Stimulated activated effector memory CD8-positive, alpha-beta T cell treated with anti-CD3 and anti-CD28 coated beads, Interleukin-12 subunit alpha, Interleukin-12 subunit beta, amount 100 ng/mL, for 72 hours (primary cell): ENCODE measurements at places on chromosomes 2 and 18.

GRCh38 chr2:72291059-72291458 lies 143.4 kb upstream of the CYP26B1 start:
- no peak for DNase-seq

DNA sequence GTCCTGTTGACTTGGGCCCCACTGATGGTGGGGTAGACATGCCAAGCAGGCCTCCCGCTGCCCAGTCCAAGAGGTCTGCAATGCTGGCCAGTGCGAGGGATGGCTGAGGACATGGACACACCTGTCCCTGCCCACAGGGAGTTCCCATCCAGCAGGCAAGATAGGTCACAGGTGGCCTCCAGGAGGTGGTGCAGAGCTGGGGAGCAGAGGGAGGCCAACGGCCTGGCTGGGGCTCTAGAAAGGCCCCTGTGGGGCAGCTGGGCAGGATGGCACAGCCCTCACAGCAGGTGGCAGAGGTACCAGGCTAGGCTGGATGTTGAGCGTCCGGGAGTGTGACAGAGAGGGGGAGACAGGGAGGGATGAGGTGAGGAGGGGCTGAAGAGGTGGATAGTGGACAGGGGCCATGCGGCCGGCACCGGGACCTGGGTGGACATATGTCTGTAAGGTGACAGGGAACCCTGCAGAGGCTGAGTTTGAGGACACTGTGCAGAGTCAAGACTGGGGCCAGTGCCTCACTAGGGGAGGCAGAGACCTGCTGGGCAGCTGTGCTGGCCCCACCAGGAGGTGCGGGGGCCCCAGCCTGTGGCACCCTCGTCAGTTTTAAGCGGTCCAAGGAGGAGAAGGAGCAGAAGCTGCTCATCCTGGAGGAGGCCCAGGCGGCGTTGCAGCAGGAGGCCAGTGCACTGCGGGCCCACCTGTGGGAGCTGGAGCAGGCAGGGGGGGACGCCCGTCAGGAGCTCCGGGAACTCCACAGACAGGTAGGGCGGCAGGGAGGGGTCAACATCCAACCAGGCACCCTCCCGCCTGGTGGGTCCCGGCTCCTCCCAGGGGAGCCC lies 34.3 kb upstream of the SNED1 start:
- no peak for DNase-seq

DNA sequence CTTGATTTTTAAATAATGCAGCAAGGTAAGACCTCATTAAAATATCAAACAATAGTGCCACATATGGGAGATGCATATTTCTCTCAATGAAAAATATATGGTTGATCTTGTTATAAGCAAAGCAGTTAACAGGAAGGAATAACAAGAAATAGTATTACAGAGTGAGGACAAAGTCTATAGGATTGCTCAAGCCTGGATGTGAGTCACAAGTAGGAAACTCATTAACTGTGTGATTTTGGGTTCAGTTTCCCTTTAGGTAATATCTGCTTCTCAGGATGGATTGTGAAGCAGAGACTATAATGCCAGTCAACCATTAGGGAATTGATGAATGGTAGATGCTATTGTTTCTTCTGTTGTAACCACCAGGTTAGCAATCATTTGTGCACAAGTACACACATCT lies 42.9 kb upstream of the SPHKAP start:
- DNase-seq: no peak

DNA sequence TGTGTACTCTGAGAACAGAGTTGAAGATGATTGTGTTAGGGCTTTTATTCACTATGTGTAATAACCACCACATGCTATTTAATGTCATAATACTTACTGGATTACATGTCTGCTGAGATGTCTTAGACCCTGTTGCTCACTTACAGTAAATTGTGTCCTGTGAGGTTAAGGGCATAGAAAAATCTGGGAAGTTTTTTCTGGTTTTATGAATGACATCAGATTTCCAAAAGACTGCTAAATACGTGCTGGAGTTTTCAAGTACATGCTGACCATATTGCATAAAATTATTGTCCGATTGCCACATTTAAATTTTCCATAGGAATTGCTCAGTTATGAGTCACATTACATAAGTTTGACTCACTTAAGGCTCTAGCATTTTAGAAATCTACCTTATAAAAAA lies 96.7 kb upstream of the COL5A2 start:
- no peak for DNase-seq

DNA sequence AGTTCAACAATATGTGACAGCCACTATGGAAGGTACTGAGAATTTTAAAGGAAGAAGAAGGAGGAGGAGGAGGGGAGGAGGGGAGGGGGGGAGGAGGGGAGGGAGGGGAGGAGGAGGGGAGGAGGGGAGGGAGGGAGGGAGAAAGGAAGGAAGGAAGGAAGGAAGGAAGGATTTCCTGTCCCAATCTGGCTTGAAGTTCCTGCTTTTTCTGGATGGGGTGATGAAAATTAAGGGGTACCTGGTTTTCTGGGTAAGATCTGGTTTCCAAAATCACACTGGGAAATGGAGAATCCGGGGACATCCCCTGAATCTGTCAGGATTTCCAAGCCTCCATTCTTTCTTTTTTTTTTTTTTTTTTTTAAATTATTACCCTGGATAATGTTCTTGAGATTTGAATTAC lies 271.8 kb downstream of the MTX2 start:
- DNase-seq: no peak

DNA sequence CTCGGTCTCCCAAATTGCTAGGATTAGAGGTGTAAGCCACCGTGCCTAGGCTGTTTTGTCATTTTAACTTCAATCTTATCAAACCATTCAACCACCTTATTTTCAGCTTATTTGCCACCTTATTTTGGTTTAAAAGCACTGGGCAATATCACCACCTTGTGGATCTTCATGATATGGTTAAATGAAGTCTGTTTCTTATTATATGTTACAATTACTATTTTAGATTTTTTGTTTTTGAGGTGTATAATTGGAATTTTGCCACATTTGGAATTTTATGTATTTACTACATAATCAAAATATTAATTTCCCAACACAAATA lies 43.8 kb upstream of the SCN9A start:
- DNase-seq: no peak

GRCh38 chr2:133025004-133025403 lies 355.0 kb upstream of the LYPD1 start:
- DNase-seq: no peak

DNA sequence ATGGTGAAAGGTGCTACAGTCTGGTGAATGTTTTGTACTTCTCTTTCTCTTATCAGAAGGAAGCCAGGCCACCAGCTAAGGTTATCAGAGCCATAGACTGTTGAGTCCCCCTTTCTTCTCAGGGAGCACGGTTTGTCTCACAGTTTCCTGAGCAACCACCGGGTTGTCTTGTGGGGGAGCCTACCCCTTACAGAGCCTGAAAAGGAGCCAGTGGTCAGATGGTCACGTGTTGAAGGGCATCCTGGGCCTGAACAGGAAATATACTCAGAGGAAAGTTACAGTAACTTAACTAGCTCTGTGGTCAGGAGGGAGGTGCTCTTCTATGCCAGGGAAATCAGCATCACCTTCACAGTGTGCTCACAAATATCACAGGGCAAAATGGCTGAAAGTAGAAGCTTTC lies 11.6 kb downstream of the CD28 start:
- DNase-seq: no peak

GRCh38 chr2:104050656-104051242 lies 803.2 kb upstream of the POU3F3 start:
- DNase-seq: no peak

GRCh38 chr2:164213916-164214315 lies 407.4 kb downstream of the GRB14 start:
- DNase-seq: no peak

DNA sequence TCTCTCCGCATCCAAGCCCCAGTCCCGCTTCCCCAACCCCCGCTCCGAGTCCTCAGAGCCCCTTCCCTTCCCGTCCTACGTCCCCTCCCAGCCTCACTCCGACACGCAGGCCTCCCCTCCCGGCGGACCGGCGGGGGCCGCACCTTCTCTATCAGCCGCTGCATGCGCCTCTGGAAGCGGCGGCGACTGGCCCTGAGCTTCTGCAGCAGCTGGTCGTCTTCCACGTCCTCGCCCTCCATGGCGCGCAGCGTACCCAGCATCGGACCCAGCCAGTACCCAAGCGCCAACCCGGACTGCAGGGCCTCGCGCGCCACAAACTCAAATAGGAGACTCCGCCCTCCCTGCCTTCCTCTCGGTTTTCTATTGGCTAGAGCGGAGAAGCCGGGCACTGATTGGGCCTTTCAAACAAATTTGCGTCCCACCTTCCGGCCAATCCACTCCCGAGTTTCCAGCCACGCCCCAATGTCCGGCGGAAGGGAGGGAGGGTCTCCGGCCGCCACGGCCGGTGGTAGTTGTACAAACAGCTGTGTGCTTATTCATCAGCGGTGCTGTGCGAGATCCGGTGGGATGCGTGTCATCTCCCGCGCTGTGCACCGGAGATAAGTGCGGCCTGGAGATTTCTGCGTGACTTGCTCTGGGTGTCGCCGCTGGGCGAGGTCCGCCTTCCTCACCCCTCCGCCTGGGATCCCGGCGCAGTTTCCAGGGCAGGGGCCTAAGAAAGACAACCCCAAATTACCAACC lies at the start of gene HJURP:
TSS of gene HJURP (minus strand) at position 295 of the 741 bp plus-strand sequence. CDS start at position 260, 35 bp downstream.
- DNase-seq: peak; percentile 96

GRCh38 chr2:174766271-174766670 lies 2.0 kb upstream of the CHRNA1 start:
- DNase-seq: no peak

- no peak for DNase-seq
Observed at GRCh38 chr2:179137200-179137759, 87.3 kb upstream of the CCDC141 start.

DNA sequence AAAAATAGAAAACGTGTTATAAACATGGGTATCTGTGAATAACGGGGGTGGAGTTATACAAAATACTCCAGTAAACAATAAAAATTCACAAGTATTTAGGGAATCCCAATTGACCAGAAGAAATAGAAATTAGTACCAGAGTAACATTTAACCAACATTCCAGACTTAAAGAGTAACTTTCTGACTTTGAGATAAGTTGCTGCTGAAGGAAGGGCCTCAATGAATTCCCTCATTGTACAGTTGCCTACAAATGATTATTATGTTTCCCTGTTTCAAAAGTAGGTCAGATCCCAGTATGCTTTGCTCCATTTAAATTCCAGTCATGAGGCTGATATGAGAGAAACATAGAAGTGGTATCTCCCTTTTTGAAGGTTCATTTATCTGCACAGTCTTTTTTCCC lies 88.3 kb upstream of the KCNH7 start:
- no peak for DNase-seq

GRCh38 chr2:44944952-44945612 lies 3.6 kb downstream of the SIX3 start:
- no peak for DNase-seq

DNA sequence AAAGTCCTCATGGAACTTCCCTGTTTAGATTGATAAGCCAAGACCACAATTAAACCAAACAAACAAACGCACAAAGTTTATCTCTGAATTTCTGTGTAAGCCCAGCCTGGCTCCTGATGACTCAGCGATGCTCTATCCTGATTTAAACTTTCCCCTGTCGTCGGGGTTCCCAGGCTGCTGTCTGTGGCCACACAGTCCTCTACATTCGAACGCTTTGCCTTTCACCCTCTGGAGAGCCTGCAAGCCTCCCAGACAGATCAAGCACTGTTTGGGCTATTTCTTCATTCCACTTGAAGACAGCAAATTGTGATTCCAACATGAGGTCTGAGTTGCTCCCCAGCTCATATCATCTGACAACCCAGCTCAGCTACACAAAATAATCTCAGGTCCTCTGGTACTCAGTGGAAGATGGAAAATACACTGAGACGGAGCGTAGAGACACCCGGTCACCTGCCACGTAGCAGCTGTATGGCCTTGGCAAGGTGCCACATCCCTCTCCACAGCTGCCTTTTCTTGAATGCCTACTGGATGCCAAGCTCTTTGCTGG lies 51.2 kb downstream of the CYRIA start:
- DNase-seq: no peak

DNA sequence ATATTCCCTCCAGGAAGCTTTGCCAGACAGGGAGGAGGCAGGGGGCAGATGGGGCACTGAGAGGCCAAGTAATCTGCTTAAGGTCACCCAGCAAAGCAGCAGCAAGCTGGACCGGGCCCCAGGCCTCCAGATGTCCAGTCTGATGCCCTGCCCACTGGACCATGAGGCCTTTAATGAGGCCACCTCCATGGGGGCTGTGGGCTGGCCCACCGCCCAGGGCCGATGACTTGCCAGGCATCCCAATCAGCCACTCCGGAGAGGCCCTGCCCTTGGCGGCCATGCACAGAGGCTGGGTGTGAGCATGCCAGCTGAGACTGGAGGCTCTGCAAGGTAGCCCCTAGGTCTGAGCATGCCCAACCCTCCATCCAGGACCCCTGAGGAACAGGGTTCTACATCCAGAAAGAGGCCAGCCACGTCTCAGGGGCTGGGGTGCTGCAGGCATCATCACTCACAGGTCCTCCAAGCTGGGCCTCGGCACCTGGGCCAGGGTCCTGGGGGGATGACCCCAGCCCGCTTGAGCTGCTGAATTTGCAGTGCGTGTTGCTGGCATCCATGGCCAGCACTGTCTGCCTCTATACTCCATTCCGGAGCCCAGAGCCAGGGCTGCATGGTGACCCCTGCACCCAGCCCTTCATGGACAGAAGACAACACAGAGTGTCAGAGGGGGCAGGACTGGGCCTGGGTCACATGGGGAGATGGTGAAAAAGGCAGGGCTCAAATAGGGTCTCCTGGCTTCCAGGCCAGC lies 164.2 kb downstream of the INHBB start:
- DNase-seq: no peak

GRCh38 chr2:98037206-98037605 lies 41.5 kb upstream of the TMEM131 start:
- no peak for DNase-seq

DNA sequence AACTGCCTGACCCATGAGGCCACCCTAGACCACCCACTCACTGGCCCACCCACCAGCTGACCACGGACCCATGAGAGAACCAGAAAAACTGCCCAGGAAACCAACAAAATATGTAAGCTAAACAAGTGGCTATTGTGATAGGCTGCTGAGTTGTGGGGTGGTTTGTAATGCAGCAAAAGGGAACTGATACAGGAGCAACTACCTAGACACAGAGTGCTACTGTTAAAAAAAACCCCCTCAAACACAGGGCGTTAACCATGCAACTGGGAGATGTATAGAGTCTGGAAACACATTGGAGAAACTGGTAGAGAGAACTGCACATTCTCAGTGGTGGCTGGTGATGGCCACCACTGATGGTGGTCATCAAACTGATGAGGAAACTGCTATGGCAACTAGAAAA lies 206.3 kb upstream of the GYPC start:
- no peak for DNase-seq

DNA sequence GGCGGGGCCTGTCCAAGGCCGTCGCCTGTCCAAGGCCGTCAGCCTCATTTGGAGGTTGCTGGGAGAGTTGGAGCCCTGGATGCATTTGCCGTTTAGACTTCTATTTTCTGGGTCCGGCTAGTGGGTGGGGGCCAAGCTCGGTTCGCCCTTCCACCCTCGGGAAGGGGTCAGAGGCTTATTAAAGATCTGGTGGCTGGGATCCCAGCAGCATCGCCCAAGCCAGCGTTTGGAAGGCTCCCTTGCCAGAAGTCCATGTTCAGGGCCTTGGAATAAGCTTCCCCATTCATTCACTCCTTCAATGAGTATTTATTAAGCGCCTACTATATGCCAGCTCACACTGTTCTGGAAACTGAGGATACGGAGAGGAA lies 516 bp upstream of the DOCK10 start:
- no peak for DNase-seq
